ENCODE measurements at places on chromosomes 12 and 14.

GRCh38 chr12:1099158-1099557, 108.1 kb downstream of the ERC1 start:
- DNase-seq, result no peak
- H3K27ac ChIP-seq, result no peak overlapping the region
- H3K4me3 ChIP-seq, result no peak overlapping the region
- H3K36me3 ChIP-seq, result no peaks in the 10 kb centered on the region
- peaks cover 16% of the 10 kb centered on the region for H3K4me1 ChIP-seq
- H3K27me3 ChIP-seq, result no peaks in the 10 kb centered on the region

- H3K27me3 ChIP-seq, result no peaks in the 10 kb centered on the region
- no peak overlapping the region for H3K4me3 ChIP-seq
- DNase-seq, result no peak
- H3K36me3 ChIP-seq, result no peaks in the 10 kb centered on the region
- H3K4me1 ChIP-seq, result no peaks in the 10 kb centered on the region
- H3K27ac ChIP-seq, result no peak overlapping the region
These were observed 447.5 kb downstream of the GXYLT1 start for GRCh38 chr12:41697161-41697560.

- H3K4me3 ChIP-seq, result no peak overlapping the region
- H3K4me1 ChIP-seq, result no peaks in the 10 kb centered on the region
- DNase-seq, result no peak
- no peaks in the 10 kb centered on the region for H3K27me3 ChIP-seq
- no peaks in the 10 kb centered on the region for H3K36me3 ChIP-seq
- H3K27ac ChIP-seq, result peak overlapping the region; percentile 39
These were observed 165.7 kb downstream of the SRGAP1 start for GRCh38 chr12:64010069-64010686.

- H3K27ac ChIP-seq, result no peak overlapping the region
- H3K4me1 ChIP-seq, result no peaks in the 10 kb centered on the region
- no peak overlapping the region for H3K4me3 ChIP-seq
- no peaks in the 10 kb centered on the region for H3K36me3 ChIP-seq
- H3K27me3 ChIP-seq, result peaks cover 6% of the 10 kb centered on the region
- DNase-seq, result peak; percentile 7
These were observed 26.4 kb upstream of the FGF6 start for GRCh38 chr12:4472046-4472445.

- H3K4me3 ChIP-seq, result no peak overlapping the region
- DNase-seq, result no peak
- H3K36me3 ChIP-seq, result no peaks in the 10 kb centered on the region
- no peaks in the 10 kb centered on the region for H3K4me1 ChIP-seq
These were observed 125.2 kb downstream of the NTF3 start for GRCh38 chr12:5556946-5557673.

DNA sequence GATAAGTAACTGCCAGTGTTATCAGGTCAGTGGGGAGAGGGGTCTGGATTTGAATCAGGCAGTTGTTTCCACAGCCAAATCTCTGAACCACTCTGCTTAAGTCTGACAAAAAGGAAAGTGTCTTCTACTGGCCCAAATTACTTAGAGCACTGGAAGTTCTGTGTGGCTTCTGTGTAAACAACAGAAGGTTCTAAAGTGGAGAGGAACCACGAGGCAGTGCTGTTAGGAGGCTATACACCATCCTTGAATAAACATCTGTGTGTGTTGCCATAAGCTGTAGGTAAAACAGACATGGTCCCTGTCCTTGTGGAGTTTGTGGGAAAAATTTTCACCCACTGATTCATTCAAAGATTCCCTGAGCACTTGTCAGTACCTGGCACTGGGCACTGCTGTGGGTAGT, 50.0 kb downstream of the GALNT4 start:
- H3K4me1 ChIP-seq, result no peaks in the 10 kb centered on the region
- H3K36me3 ChIP-seq, result no peaks in the 10 kb centered on the region
- H3K27me3 ChIP-seq, result no peaks in the 10 kb centered on the region
- no peak overlapping the region for H3K4me3 ChIP-seq

DNA sequence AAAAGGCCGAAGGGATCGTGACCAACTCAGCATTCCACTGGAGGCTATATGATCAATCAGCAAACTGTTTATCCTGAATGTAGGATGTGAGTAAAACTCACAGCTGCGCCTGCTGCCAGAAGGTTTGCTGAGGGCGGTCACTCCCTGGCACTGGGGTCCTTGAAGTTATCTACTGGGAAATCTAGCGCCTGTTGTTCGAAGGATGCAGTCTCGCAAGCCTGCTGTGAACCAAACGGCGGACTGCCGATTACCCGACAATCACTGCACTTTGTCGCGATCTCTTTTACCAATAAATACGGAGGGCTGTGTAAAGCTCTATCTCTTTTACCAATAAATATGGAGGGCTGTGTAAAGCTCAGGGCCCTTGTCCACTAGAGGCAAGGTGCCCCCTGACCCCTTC, 12.9 kb downstream of the DDX51 start:
- H3K27ac ChIP-seq, result no peak overlapping the region
- H3K4me1 ChIP-seq, result no peaks in the 10 kb centered on the region
- no peak for DNase-seq
- peaks cover 35% of the 10 kb centered on the region for H3K36me3 ChIP-seq
- H3K4me3 ChIP-seq, result no peak overlapping the region

DNA sequence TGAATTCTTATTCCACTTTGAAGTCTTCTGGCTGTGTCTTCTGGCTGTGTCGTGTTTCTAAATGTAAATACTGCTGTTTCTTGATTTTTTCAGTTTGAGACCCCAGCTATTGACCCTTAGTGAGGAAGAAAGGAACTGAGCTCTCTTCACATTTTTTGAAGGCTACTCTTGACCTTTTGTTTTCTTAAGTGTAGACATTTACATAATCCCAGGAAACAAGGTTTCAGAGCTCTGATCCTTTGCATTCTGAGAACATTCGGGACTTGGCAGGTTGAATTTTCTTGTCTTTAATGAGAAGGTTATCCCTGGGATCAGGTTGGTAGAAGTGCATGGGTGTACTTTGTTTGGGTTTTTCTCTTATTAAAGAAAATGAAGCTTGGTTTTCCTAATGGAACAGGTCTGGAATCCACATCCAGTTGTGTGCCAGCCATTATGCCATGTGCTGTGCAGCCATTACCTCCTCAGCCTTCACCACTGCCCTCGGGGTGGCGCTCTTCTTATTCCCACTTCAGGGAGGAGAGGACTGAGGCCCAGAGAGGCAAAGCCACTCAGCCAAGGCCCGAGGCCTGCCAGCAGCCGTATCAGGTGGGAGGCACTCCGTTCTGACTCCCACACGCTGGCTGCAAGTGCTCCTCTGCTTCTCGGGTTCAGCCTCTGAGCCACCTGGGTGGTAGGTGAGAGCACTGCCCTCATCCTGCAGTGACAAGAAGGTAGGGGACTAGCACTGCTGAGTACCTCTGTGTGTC, 120.9 kb downstream of the BEGAIN start:
- no peak for DNase-seq
- H3K27ac ChIP-seq, result no peak overlapping the region
- no peak overlapping the region for H3K4me3 ChIP-seq
- H3K27me3 ChIP-seq, result no peaks in the 10 kb centered on the region
- H3K36me3 ChIP-seq, result peaks cover 31% of the 10 kb centered on the region

DNA sequence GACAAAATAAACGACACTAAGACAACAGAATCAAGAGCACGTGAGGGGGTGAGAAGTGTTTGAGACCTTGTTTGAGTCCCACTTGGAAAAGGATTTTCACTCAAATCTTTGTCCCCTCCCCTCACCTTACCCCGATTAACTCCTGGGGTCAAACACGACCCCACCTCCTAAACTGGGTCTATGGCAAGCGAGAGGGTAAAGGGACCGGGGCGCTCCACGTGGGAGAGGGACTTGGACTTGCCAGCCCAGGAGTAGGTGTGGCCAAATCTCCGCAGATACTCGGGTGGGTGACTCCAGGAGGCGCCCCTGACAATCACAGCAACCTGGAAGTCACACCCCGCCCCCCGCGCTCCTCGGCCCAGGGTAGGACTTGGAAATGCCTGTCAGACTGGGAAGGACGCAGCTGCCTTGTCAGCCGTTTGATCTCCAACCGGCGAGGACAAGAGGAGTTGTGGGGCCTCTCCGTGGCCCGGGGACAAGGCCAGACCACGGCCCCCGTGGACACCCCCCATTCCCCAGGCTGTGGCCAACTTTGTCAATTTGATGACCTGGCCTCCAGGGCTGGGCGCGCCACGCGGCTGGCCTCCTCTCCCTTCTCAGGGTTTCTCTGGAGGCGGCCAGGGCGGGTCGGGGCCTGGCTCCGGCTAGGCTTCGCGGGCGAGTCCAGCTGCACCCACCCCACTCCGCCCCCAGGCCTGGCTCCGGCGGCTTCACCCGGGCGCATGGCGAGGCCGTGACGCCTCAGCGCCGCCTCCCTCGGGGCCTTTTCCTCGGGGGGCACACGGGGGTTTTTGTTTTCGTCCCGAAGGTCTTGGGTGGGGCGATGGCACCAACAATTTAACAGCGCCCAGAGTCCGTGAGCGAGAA, 1.1 kb upstream of the BCL11B start:
- no peaks in the 10 kb centered on the region for H3K36me3 ChIP-seq
- H3K27me3 ChIP-seq, result peaks cover 36% of the 10 kb centered on the region
- H3K27ac ChIP-seq, result no peak overlapping the region
- peak; percentile 80 for DNase-seq
- peaks cover 63% of the 10 kb centered on the region for H3K4me1 ChIP-seq
- H3K4me3 ChIP-seq, result peak overlapping the region; percentile 45

GRCh38 chr12:9888665-9889273, 7.5 kb downstream of the KLRF2 start:
- no peak overlapping the region for H3K27ac ChIP-seq
- no peak for DNase-seq
- no peaks in the 10 kb centered on the region for H3K36me3 ChIP-seq
- no peak overlapping the region for H3K4me3 ChIP-seq
- H3K4me1 ChIP-seq, result no peaks in the 10 kb centered on the region
- H3K27me3 ChIP-seq, result no peaks in the 10 kb centered on the region

- peak; percentile 38 for DNase-seq
- no peak overlapping the region for H3K4me3 ChIP-seq
- peaks cover 5% of the 10 kb centered on the region for H3K27me3 ChIP-seq
- H3K27ac ChIP-seq, result peak overlapping the region; percentile 66
- H3K36me3 ChIP-seq, result no peaks in the 10 kb centered on the region
- peaks cover 7% of the 10 kb centered on the region for H3K4me1 ChIP-seq
These were observed 2.0 kb upstream of the CCDC197 start for GRCh38 chr14:93994919-93995682.

- H3K27me3 ChIP-seq, result no peaks in the 10 kb centered on the region
- no peaks in the 10 kb centered on the region for H3K4me1 ChIP-seq
- no peak for DNase-seq
- H3K4me3 ChIP-seq, result no peak overlapping the region
These were observed 560.4 kb upstream of the FLRT2 start for GRCh38 chr14:84969501-84969900.

- H3K27me3 ChIP-seq, result no peaks in the 10 kb centered on the region
- H3K27ac ChIP-seq, result peak overlapping the region; percentile 94
- H3K4me1 ChIP-seq, result peaks cover 47% of the 10 kb centered on the region
- H3K36me3 ChIP-seq, result no peaks in the 10 kb centered on the region
- no peak for DNase-seq
These were observed 565 bp upstream of the KLHL42 start for GRCh38 chr12:27779416-27779919.

GRCh38 chr14:24798911-24799462, 165.0 kb upstream of the GZMB start:
- no peaks in the 10 kb centered on the region for H3K36me3 ChIP-seq
- H3K27ac ChIP-seq, result no peak overlapping the region
- no peaks in the 10 kb centered on the region for H3K27me3 ChIP-seq
- H3K4me3 ChIP-seq, result no peak overlapping the region
- H3K4me1 ChIP-seq, result no peaks in the 10 kb centered on the region

GRCh38 chr14:56812364-56813141, 2.3 kb upstream of the OTX2 start:
- H3K4me3 ChIP-seq, result no peak overlapping the region
- H3K27ac ChIP-seq, result no peak overlapping the region
- H3K27me3 ChIP-seq, result peaks cover 95% of the 10 kb centered on the region
- H3K36me3 ChIP-seq, result no peaks in the 10 kb centered on the region

GRCh38 chr12:117685110-117685926, 283.5 kb downstream of the KSR2 start:
- H3K36me3 ChIP-seq, result no peaks in the 10 kb centered on the region
- H3K27ac ChIP-seq, result no peak overlapping the region
- DNase-seq, result no peak
- H3K27me3 ChIP-seq, result no peaks in the 10 kb centered on the region
- H3K4me3 ChIP-seq, result no peak overlapping the region

DNA sequence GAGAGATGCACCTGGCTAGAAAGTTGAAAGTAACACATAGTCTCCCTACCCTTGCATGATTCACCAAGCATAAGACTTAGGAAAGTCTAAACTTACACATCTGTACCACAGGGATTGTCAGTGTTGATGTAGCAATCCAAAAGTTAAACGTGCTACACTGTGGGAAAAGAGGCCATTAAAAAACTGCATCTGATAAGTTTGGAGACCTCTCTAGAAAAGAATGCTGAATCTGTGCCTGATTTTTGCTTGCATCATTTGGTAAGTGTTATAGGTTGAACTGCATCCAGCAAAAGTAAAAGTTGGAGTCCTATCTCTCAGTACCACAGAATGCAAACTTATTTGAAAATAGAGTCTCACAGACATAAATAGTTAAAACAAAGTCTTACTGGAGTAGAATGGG, 126.6 kb downstream of the SLC6A15 start:
- H3K36me3 ChIP-seq, result no peaks in the 10 kb centered on the region
- DNase-seq, result no peak
- no peak overlapping the region for H3K27ac ChIP-seq
- no peaks in the 10 kb centered on the region for H3K27me3 ChIP-seq
- no peak overlapping the region for H3K4me3 ChIP-seq

- DNase-seq, result no peak
- H3K4me1 ChIP-seq, result peaks cover 23% of the 10 kb centered on the region
- no peak overlapping the region for H3K27ac ChIP-seq
- H3K4me3 ChIP-seq, result no peak overlapping the region
- no peaks in the 10 kb centered on the region for H3K27me3 ChIP-seq
- H3K36me3 ChIP-seq, result no peaks in the 10 kb centered on the region
These were observed 137.7 kb downstream of the SPTSSA start for GRCh38 chr14:34324363-34324795.

- no peak for DNase-seq
- no peaks in the 10 kb centered on the region for H3K36me3 ChIP-seq
- H3K4me1 ChIP-seq, result no peaks in the 10 kb centered on the region
- H3K27me3 ChIP-seq, result no peaks in the 10 kb centered on the region
- H3K4me3 ChIP-seq, result no peak overlapping the region
- H3K27ac ChIP-seq, result no peak overlapping the region
These were observed 557.4 kb downstream of the FLRT2 start for GRCh38 chr14:86087377-86087776.

GRCh38 chr12:68013181-68013580, 23.9 kb downstream of the IFNG-AS1 start:
- no peak overlapping the region for H3K4me3 ChIP-seq
- DNase-seq, result no peak
- H3K27ac ChIP-seq, result no peak overlapping the region
- H3K4me1 ChIP-seq, result no peaks in the 10 kb centered on the region
- no peaks in the 10 kb centered on the region for H3K27me3 ChIP-seq

- no peaks in the 10 kb centered on the region for H3K36me3 ChIP-seq
- DNase-seq, result no peak
- no peaks in the 10 kb centered on the region for H3K4me1 ChIP-seq
- no peak overlapping the region for H3K27ac ChIP-seq
These were observed 58.9 kb downstream of the BCL11B start for GRCh38 chr14:99213101-99213500.

Data from stomach (tissue), 19 donors.